ENCODE measurements at places on chromosomes 16 and 17. TPM values are rescaled to one million over a fixed set of nuclear protein-coding genes. Genes with fewer than 3 reads are reported as not detected.

Gene HSF4
- 15.9 TPM for total RNA-seq

Gene USP7
- 60.4 TPM for total RNA-seq

Gene NUFIP2
- 60.7 TPM for total RNA-seq

Gene VAMP2
- 31.5 TPM for total RNA-seq

Gene BICDL2
- total RNA-seq, result not detected

Gene C17orf67
- total RNA-seq, result 2.4 TPM

Measured in A549 treated with ZK216348 at 1 μM for 4 hours (cell line).